Right ventricle myocardium inferior (tissue), 1 donor: ENCODE measurements at places on chromosomes 6 and 20.

DNA sequence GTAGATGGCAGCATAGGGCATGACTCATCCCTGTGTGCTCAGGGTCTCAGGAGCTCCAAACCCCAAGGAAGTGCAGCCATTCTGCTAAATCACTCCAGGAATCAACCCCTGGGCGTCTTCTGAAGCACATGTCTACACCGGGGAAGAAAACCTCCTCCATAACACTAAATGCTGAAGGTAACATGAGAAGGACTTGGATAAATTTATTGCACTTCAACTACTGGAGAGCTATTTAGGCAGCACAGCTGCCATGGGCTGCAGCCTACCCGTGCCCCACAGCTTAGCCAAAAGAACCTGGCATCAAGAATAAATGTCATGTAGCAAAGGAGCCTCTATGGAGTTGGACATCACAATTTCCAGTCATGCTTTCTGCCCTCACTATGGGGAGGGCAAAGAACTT, 152.4 kb upstream of the PROKR2 start:
- no peak for DNase-seq

- DNase-seq: no peak
Observed at GRCh38 chr6:98601716-98602115, 232.7 kb upstream of the POU3F2 start.

GRCh38 chr6:50600280-50600679, 113.0 kb upstream of the TFAP2D start:
- no peak for DNase-seq

- DNase-seq: no peak
Observed at GRCh38 chr20:41179961-41180360, 42.6 kb downstream of the PLCG1 start.

DNA sequence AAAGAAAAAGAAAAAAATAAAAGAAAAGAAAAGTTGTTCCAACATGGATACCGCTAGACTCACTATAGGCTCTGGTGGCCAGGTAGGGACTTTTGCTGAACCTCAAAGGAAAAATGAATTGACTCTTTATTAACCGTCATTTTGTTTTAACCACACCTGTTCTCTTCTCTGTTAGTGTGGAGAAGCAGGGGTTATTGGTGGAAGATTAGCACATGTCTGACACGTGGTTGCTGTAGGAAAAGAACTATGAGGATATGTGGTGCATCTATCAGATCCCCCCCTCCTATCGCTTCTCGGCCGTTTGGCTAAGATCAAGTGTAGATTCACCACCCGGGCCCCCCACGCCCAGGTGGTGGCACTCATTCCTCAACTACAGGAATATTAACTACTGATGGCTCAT, 212.4 kb upstream of the ZNF184 start:
- DNase-seq: no peak

DNA sequence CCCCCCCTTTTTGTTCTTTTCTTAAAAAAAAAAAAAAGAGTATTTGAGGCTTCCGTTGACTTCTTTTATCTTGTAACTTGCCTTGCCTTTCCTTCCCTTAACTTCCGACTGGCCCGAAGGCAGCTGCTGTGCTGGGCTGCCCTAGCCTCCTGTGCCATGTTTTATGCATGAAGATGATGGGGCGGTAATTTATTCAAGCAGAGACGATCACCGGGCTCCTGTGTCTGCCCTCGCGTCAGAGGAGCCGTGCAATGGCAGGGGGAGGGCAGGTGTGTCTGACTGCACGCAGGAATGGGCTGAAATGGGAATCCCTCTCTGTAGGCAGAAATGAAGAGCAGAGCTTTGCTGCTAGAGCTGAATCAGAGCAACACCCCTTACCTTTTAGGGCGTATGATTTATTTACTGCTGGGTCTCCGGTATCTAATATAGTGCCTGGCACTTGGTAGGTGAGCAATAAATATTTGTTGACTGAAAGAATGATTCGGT, 106.3 kb upstream of the RIPOR2 start:
- no peak for DNase-seq

GRCh38 chr6:32174416-32174815, 1.5 kb downstream of the AGPAT1 start:
- no peak for DNase-seq

- no peak for DNase-seq
Observed at GRCh38 chr6:30748851-30749540, 4.6 kb upstream of the IER3 start.

- peak; percentile 88 for DNase-seq
Observed at GRCh38 chr6:148746363-148747144, at the start of gene UST. Gene UST, plus strand, starts transcription at chr6:148747030. Its CDS starts 401 bp downstream, at chr6:148747431.

- DNase-seq: no peak
Observed at GRCh38 chr6:100987556-100987955, 106.4 kb upstream of the ASCC3 start.

GRCh38 chr6:44851176-44851575, 463.7 kb downstream of the CDC5L start:
- DNase-seq: no peak

- no peak for DNase-seq
Observed at GRCh38 chr20:20286061-20286460, 81.8 kb upstream of the INSM1 start.

- DNase-seq: no peak
Observed at GRCh38 chr6:143575901-143576426, 64.4 kb upstream of the FUCA2 start.

DNA sequence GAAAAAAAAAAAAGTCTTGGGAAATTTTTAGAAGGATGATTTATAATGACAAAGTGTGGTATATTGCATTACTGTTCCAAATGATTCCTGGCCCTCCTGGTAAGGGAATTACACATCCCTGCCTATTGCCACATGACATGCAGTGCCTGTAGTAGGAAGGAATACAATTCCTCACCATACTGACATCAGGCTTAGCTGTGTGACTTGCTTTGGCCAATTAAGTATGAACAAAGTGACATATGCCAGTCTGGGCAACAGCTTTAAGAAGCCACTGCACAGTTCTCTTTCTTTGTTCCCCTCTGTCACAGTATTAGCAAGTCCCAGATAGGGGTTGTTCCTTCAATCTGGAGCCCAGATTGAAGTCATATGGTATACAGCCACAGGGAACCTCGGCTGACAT, 100.5 kb downstream of the KIF13A start:
- no peak for DNase-seq

GRCh38 chr20:9877932-9878495, 39.1 kb upstream of the PAK5 start:
- no peak for DNase-seq

DNA sequence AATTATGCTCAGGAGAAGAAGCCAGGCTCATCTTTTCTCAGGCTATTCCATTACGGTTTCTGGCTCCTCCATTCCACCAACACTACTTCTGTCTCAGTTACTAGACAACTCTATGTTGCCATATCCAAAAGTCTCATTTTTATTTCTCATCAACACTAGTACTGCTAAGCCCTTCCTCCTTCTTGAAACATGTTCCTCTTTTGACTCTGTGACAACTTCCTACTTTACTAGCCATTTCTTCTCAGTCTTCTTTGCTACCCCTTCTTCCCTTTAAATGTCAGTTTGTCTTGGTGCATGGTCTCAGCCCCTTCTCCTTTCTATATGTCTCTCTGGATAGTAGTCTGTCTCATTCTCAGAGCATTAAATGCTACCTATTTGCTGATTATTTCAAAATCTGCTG, 7.1 kb upstream of the ADGRG6 start:
- DNase-seq: no peak

GRCh38 chr6:24429146-24429545, 26.4 kb downstream of the MRS2 start:
- DNase-seq: no peak

GRCh38 chr6:158512809-158513208, 47.1 kb upstream of the TMEM181 start:
- DNase-seq: no peak

DNA sequence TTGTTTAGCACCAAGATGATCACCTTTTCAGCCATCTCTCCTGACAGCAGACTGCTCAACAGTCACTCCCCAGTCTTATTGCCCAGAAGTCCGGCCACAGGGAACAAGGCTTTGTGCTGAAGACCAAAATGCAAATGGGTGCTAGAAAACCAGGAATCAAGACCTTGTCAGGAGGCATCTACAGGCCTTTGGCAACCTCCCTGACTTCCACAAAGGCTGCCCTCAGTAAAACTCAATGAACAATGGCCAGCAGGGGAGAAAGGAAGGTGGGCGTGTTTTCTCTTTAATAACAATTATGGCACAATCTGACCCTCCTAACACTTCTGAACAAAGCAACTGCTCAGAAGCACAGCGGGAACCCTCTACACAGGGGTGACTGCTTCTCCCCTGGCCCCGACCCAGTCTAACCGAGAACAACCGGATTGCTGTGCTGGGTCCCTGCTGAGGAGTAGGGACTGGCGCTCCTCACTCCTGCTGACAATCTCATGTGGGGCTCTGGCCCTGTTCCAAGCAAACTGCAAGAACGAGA, 41.6 kb downstream of the PLCG1 start:
- DNase-seq: no peak

GRCh38 chr6:160227769-160228161, 30.9 kb downstream of the SLC22A2 start:
- no peak for DNase-seq

GRCh38 chr20:59966428-59966827, 8.2 kb downstream of the CDH26 start:
- no peak for DNase-seq

GRCh38 chr6:90406142-90406794, 109.6 kb upstream of the BACH2 start:
- no peak for DNase-seq

GRCh38 chr6:113211170-113211569, 646.0 kb upstream of the MARCKS start:
- DNase-seq: no peak

DNA sequence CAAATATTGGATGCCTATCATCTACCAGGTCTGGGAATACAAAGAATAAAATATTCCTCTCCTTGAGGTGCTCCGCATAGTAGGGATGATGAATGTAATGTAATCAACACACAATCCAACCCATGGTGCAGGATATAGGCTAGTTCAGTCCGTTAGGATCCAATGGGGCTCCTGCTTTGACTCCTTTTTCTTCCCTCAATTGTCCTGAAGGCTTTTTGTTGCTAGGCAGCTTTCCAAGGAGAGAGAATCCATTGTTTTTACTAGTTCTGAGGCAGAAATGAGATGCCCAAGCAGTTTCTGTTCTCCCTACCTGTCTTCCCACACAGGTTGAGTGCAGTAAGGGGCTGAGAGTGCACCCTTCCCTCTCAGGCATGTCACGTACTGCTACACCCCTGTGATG, 12.1 kb downstream of the WRNIP1 start:
- no peak for DNase-seq

GRCh38 chr6:135616655-135617054, 119.1 kb upstream of the AHI1 start:
- no peak for DNase-seq
